ENCODE measurements at places on chromosomes 2 and 18.

DNA sequence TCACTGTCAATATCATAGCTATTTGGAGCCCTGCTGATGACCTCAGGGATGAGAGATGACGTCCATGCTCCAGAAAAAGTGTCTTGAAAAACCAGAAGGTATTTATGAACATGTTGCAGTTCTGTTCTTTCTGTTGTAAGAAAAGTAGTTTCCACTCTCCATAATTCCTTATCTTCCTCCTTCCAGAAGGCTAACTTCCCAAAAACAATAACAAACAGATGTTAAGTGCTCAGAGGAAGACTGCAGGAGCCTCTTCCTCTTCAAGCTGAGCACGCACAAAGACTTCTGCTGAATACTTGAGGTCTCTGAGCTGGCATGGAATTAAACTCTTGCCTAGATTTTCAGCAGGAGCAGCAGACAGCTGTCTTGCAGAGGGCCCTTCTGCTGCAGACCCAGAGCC is 434.5 kb upstream of the KLHL29 start:
- no peak for DNase-seq

GRCh38 chr2:43230951-43231827 is 4.8 kb upstream of the ZFP36L2 start:
- DNase-seq, result no peak

GRCh38 chr2:204581946-204582345 is 36.7 kb downstream of the PARD3B start:
- no peak for DNase-seq

- DNase-seq, result peak; percentile 53
These were observed 15.7 kb downstream of the KCTD1 start for GRCh38 chr18:26532367-26533340.

DNA sequence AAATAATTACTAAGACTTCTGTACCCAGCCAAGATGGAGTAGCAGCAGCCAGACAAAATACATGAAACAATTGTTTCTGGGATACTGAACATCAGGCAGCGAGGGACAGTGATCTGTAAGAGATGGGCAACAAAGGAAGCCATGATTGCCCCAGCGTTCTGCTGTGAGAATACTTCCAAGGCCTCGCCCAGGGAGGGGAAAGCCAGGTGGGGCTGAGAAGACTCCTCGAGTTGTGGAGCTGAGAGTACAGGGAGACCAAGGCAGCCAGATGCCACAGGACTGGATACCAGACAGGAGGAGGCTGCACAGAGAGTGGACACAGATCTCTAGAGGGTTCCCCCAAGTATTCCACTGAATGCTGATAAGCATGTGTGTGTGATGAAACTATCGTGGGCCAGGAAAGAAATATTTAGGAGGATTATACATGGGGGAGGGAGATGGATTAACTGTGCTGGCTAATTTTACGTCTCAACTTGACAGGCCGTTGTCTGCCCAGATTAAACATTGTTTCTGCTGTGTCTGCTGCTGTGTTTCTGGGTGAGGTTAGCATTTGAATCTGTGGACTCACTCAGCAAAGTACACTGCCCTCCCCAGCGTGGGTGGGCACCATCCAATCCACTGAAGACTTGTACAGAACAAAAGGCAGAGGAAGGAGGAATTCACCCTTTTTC is 10.2 kb upstream of the LIMS2 start:
- no peak for DNase-seq

DNA sequence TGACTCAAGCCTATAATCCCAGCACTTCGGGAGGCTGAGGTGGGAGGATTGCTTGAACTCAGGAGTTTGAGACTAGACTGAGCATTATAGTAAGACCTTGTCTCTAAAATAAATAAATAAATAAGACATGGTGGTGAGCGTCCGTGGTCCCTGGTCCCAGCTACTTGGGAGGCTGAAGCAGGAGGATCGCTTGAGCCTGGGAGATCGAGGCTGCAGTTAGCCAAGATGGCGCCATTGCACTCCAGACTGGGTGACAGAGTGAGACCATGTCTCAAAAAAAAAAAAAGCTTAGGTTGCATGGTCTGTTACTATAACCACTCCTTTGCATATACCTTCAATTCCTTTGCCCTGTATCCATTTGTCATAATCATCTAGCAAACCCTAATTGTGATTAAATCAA is 3.7 kb downstream of the CYP20A1 start:
- DNase-seq, result no peak

GRCh38 chr2:234828382-234829073 is 123.3 kb upstream of the SH3BP4 start:
- DNase-seq, result no peak

GRCh38 chr18:2325308-2325849 is 245.9 kb downstream of the METTL4 start:
- peak; percentile 14 for DNase-seq

DNA sequence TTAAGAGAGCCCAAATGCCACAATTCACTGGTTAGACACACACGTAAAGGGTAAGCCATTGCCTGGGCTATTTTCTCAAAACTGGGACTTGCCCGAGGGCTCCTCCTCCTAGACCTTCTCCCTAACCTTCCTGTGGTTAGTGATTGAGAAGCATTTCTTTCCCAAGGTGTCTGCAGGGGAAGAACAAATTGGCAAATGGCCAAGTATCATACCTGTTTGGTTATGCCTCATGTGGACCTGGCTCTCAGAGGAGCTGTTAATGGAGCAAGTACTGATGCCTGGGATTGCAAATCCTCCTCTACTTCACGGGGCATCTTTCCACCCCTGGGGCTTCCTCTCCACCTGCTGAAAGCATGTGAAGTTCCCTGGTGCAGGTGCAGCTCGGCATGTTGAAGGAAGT is 187.5 kb upstream of the CYRIA start:
- no peak for DNase-seq

DNA sequence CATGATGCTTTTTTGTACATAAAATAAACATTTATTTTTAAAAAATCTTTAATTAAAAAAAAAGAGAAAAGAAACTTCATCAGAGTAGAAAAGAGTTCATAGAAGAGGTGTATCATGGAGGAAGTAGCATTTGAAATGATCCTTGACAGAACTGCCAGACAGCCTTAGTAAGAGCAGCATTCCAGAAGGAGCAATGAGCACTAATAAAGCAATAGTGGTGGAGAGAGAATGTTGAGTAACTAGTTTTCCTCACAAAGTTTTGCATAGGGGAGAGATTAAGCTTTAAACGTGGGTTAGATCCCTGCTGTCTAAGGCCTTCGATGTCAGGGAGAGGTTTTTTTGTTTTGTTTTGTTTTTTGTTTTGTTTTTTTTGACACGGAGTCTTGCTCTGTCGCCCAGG is 29.8 kb upstream of the METTL21A start:
- peak; percentile 15 for DNase-seq

DNA sequence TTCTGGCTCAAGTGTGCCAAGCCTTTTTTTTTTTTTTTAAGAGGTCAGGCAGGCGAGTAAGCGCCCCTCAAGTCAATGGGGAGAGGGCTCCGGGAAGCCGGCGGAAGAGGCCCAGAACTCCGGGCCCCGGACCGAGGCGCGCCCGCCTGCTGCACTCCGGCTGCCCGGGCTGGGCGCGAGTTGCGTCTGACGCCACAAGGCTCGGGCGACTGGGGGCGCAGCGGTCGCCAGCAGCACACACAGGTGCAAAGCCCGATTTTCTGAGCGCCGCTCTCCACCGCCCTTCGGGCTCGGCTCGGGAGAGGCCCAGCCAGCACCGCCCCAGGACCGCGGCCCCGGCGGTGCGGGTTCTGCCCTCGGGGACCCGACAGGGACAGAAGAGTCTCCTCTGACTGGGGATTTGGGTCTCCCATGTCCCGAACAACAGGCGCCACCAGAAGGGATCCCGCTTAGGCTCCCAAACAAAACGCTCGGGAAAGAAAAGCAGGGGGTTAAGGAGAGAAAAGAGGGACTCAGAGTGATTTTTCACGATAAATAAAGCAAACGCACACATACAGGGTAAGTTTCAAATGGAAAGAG is 787 bp downstream of the ERBB4 start:
- peak; percentile 4 for DNase-seq

GRCh38 chr2:235235977-235236767 is 257.7 kb upstream of the AGAP1 start:
- DNase-seq, result no peak

- no peak for DNase-seq
These were observed 110.0 kb downstream of the ALK start for GRCh38 chr2:29811378-29811777.

DNA sequence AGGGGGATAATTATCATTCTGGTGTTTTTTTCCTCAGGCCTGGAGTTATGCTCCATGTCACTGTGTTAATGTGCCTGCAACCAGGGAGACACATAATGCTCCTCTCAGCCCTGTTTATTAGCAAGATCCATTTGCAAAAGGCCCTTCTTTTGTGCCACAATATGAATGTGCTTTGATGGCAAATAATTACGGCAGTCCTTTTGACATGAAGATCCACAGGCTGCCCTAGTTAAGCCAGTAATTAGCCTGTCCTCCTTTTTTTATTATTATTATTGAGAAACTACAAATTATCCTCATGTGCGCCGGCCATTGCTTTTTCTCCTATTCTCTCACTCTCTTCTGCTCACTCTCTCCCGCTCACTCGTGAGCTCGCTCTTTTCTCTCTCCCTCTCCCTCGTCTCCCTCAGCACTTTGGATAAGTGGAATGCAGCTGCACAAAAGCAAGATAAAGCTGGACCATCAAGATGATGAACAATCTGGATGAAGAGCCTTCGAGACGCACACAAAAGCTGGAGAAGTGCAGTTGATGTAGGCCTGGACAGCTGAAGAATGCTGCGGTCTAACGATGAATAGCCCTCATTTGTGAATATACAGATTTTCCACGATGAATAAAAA is 762.3 kb downstream of the BCL11A start:
- DNase-seq, result no peak

DNA sequence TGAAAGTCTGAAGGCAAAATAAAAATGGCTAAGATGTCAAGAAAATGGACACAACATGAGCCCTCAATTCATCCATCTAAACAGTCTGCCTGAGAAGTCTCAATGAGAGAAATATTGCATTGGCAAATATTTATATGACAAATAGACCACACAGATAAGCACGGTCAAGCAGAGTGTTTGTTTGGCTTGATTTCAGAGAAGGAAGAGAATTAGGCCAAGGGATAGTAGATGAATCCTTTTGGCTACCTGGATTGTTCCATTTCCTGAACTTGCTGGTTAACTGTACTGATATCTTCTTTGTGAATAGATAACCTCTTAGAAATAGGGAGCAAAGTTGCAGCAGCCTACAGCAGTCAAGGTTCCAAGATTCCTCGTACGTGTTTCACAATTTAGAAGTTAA is 129.6 kb downstream of the RBMS1 start:
- DNase-seq, result no peak

DNA sequence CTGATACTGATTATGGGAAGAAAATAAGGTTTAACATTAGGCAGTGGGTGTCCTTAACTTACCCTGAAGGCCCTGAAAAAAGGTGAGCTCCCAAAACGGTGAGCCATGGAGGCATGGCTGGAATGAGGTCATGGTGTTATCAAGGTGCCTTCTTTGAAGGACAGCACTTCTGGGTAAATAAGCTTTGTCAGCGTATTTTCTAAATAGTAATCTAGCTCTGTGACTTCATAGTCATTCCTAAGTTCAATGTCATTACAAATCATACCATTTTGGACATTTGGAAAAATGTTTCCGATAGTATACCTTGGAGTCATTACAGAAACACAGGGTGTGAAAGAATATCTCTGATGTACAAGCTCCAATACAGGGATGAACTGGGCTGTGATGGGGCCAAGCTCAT is 35.2 kb upstream of the CNGA3 start:
- DNase-seq, result no peak

DNA sequence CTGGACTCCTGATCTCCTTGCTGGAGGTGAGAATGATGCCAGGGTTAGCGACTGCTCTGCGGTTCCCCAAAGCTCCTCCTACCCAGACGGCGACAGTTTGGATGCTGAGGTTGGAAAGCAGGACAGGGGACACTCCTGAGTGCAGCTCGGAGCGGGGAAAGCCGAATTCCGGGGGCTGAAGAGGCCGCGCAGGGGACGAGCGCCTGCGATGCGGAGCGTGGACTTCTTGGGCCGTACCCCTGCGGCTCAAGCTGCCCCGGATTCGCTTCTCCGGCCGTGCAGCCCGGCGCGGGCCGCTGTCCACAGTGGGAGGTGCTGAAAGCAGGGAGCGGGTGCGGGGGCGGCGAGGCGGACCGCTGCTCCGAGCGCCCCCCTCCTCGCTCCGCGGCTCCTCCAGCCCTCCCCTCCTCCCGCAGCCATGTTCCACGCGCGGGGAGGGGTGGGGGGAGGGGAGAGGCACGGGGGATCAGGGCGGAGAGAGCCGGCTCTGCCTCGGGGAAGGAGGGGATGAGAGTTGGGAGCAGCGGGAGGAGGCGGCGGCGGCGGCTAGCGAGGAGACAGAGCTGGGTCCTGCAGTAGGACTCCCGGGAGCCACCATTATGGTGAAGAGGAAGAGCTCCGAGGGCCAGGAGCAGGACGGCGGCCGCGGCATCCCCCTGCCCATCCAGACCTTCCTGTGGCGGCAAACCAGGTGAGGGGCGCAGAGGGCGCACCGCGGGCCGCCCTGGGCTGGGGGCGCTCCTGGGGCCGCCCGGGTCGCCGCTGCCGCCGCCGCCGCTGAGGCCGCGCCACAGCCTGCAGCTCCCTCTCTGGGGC is at the start of gene UNC80:
UNC80 (plus strand) TSS at position 359 of the 816 bp plus-strand sequence; CDS start at position 600, 241 bp downstream.
- DNase-seq, result peak; percentile 55

GRCh38 chr2:21161832-21162614 is 38.3 kb downstream of the TDRD15 start:
- DNase-seq, result no peak

GRCh38 chr2:12321886-12322285 is 394.9 kb upstream of the TRIB2 start:
- DNase-seq, result peak; percentile 50

GRCh38 chr2:119734047-119734446 is 25.7 kb upstream of the PTPN4 start:
- DNase-seq, result no peak

- peak; percentile 23 for DNase-seq
These were observed 69.6 kb downstream of the R3HDM1 start for GRCh38 chr2:135600915-135601314.

DNA sequence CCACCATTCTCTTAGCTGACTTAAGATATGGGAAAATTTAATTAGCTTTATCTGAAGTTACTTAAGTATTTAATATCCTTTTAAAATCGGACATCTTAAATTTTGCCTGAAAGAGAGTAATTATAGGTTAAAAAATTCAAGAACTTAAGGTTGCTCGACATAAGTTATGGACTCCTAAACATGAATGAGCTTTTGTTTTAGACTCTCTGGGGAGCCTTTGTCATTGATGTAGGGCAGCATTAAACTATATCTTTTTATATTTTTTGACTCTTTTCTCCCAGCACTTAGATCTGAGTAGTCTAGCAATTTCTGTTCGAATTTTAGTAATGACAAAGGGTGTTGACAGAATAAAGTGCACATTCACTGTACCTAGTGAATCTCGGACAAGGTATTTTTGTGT is 4.7 kb downstream of the PHLPP1 start:
- DNase-seq, result no peak

- DNase-seq, result no peak
These were observed 683.2 kb downstream of the SATB2 start for GRCh38 chr2:198774576-198774975.

DNA sequence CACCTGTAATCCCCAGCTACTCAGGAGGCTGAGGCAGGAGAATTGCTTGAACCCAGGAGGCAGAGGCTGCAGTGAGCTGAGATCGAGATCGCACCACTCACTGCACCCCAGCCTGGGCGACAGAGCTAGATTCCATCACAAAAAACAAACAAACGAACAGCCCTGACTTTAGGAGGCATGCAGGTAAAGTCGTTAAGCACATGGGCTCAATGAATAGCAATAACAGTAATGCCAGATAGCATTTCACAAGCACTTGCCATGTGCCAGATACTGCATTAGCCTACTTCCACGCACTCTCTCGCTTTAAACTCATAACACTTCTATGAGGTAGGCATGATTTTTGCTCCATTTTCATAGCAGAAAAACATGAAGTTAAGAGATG is 135.6 kb upstream of the KLHL14 start:
- DNase-seq, result no peak

GRCh38 chr2:147364597-147364996 is 480.2 kb upstream of the ACVR2A start:
- DNase-seq, result no peak

Measured in EH (cell line).